A549 (cell line): ENCODE measurements at places on chromosomes 1 and 21.

- DNase-seq: no peak
These were observed 278.0 kb downstream of the HLX start for GRCh38 chr1:221157026-221157761.

- DNase-seq: no peak
These were observed 318.8 kb upstream of the FAM78B start for GRCh38 chr1:166485620-166486019.

DNA sequence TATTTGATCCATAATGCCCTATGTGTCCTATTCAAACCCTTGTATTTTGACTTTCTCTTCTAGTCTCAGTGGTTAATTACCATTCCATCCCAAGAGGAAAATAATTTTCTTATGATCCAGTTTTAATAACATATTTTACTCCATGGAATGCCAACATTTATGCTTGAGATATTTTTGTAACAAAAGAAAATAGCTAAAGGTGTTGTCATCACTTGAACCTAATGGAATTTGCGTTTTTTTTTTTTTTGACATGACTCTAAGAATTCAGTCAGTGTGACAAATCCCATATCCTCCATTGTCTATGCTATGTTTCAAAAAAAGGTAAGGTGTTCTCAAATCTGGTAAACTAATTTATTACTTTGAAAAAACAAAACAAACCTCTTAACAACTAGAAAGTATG lies 324.1 kb upstream of the ADAMTS5 start:
- DNase-seq: no peak

DNA sequence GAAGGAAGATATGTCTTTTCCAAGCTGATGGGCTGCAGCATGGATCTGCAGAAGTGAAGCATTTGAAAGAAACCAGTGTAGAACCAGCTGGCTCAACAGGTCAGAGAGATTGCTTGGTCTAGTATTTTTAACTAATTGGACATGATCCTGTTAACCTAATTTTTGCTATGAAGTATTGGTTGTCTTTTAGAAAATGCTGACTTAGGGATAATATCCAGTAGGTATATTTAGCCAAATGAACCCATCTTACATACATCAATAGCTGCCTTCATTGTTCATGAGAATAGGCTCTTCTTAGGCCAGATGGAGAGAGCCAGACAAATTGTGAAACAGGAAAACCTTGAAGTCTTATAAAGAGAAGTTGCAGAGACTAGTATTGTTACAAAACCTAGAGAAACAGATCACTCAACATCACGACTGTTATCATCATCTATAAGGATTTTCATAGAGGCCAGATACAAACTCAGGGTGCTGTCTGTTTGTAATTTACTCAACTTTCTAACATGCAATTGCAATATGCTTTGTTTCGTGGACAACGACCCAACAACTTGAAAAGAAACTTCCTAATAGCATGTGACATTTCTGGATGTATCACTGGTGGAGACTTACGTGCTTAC lies 148.2 kb downstream of the DISC1 start:
- no peak for DNase-seq

DNA sequence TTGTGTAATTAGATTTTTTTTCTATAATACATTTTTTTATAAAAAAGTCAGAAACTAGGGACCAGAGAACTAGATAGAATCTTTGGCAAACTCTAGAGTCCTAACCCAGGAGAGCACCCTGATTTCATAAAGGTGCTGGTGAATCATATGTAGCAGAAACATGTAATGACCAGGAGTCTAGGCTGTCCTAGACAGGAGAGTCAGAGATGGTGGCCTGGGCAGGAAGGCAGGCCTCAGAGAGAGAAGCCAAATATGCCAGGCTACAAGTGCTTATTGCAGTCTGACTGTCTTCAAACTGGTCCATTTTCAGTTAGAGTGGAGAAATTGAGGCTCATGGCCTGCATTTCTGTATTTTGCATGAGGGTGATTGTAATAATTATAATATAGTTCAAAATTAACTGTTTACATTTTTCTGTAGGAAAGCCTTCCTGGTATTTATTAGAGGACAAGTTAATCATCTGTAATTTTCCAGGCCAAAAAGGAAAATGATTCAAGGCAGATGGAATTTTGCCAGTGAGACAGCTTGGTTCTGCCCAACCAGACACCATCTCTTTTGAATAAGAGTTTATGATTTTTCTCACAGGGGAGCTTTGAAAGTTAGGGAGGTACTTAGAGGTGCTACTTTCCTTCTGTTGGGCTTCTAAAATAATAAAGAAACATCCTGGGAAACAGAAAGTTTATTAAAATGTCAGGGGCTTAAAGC lies 129.8 kb downstream of the S1PR1 start:
- no peak for DNase-seq

- DNase-seq: no peak
These were observed 41.6 kb downstream of the ABCA4 start for GRCh38 chr1:94079080-94079940.

DNA sequence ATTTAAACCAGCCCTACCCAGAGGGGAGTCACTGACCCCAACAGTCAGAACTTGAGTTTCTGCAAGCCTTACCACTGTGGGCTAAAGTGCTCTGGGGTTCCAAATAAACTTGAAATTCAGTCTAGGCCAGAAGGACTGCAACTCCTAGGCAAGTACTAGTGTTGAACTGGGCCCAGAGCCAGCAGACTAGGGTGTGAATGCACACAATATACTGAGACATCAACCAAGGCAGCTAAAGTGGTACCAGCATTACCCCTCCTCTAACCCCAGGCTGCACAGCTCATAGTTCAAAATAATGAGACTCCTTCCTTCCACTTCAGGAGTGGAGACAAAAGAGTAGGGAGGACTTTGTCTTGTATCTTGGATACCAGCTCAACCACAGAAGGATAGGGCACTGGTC lies 18.9 kb upstream of the IL20 start:
- no peak for DNase-seq

GRCh38 chr1:43317817-43318471 lies 17.2 kb downstream of the TIE1 start:
- DNase-seq: no peak

GRCh38 chr1:15158506-15159165 lies 5.1 kb downstream of the TMEM51 start:
- peak; percentile 68 for DNase-seq

GRCh38 chr1:213082420-213083111 lies 31.5 kb downstream of the RPS6KC1 start:
- no peak for DNase-seq

DNA sequence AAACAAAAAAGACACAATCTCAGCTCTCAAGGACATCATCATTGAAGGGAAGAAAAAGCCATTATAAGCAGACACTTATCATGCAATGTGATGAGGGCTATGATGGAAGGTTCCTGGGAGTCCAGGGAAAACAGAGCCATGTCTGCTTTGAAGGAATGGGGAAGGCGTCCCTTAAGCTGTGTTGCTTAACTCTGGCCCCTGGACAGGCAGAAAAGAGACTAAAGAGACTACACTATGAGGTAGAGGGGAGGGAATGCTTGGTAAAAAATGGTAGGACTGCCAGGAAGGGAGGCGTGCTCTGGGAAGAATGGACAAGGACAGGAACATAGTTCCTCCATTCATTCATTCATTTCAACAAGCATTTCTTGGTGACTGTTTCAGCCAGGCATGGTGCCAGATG lies 21.2 kb downstream of the ASAP3 start:
- no peak for DNase-seq

GRCh38 chr1:67777440-67777839 lies 55.8 kb downstream of the GNG12 start:
- DNase-seq: no peak

DNA sequence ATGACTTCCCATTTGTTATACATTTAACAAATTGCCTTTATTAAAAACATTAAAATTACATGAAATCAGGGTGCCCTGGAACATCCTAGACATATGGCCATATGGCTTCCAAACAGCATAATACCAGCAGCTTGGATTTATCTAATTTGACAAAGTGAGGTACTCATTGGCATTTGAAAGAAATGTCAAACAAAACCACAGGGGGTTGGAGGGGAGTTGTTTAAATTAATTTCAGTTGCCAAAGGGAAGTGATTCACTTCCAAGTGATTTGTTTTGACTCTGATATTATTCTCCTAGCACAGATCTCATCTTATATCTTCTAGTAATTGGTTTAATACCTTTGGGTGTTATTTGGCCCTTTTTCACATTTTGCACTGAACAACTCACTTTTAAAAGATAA lies 24.5 kb upstream of the POU2F1 start:
- DNase-seq: no peak

GRCh38 chr21:43372663-43373361 lies 54.1 kb downstream of the SIK1 start:
- DNase-seq: no peak

GRCh38 chr1:14345946-14346550 lies 252.4 kb upstream of the KAZN start:
- no peak for DNase-seq

DNA sequence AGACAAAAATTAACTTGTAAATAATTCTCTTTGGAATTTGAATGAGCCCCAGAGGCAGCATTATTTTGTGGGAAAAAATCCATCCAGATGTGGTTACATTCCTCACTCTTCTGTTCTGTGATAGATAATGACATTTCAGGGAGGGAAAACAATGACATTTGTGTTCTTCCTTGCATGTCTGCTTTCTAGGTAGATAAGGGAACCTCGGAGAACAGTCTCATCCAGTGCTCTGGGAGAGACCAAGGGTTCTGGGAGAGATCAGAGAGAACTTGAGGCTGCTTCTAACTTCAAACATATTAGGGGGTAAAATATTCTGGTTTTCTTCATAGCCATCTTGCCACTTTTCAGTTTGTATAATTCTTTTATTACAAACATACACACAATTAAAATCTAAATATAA lies 269.2 kb downstream of the NEGR1 start:
- no peak for DNase-seq

GRCh38 chr1:201905234-201905890 lies 16.7 kb downstream of the SHISA4 start:
- no peak for DNase-seq

GRCh38 chr1:24032981-24033380 lies 52.9 kb upstream of the SRSF10 start:
- DNase-seq: no peak

DNA sequence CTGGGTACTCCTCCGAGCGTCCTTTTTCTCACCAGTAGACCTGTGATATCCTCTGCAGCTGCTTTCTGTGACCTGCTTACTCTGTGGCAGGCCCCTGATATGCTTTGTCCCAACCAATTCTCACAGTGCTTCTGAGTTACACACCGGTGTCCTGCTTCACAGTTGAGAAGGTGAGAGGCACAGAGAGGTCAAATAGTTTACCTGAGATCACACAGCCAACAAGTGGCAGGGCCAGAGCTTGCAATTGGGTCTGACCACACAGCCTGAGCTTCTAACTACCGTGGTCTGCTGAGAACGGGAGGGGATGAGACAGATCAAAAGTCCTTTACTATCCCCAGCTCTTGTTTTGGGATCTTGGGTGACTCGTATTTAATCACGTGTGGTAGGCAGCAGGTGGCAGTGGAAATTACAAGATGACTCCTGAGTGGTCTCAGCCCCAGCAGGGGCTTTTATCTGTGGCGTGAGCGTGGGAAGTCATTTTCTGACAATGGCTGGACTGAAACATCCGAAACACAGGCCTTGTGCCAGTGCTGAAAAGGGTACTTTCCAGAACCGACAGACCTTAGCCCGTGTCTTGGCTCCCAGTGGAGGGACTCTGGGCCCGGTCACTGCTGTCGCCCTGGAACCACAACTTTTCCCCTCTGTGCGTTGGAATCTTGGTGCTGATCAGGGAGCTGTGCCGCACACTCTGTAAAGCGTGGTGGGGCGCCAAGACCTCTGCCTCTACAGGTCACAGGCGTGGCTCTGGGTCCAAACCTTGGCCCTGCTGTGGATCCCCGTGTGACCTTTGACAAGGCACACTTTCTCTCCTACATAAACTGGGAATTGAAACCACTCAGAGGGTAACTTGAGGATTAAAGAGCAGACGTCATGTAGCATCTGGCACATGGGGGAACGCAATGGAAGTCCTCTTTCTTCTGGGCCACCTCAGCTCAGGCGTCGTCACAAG lies 11.9 kb downstream of the THEMIS2 start:
- no peak for DNase-seq

- DNase-seq: peak; percentile 92
These were observed 58.4 kb upstream of the CXADR start for GRCh38 chr21:17454315-17455027.

DNA sequence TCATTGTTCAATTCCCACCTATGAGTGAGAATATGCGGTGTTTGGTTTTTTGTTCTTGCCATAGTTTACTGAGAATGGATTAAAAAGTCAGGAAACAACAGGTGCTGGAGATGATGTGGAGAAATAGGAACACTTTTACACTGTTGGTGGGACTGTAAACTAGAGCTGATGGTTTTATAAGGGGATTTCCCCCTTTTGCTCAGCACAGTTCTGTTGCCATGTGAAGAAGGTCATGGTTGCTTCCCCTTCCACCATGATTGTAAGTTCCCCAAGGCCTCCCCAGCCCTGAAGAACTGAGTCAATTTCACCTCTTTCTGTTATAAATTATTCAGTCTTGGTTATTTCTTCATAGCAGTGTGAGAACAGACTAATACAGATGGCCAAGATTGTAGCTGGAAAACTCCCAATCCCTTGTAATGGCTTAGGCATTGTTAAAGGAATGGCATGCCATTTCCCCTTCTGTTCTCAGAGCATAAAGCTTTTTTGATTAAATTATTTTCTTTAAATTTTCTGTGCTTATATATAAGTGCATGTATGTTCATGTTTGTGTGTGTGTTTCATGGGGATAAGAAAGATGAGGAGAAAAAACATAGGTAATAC lies 144.8 kb downstream of the BACH1 start:
- no peak for DNase-seq

DNA sequence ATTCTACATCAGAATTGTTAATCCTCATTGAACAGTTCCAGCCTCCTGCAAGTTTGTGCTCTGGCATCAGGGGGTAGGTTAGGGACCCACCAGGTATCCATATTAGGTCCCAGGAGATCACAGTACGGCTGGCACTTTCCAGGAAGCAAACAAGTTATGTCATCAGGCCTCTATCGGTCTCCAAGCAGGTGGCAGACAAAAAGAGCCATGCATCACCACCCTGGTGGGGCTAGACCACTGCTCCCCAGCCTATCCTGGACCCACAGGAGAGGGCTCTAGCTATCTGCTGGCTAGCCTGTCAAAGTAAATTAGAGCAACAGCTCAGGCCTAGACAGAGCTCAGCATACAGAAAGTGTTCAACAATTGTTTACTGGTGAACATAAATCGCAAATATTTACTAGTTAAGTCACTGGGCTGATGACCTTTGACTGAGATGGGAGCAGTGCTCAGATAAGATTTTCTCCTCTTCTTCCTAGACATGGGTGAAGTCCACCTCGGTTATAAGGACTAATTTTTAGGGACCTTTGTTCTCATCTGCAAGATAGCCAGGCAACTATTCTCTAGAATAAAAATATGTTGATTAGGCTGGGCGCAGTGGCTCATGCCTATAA lies 6.4 kb downstream of the NUAK2 start:
- DNase-seq: no peak

GRCh38 chr1:165344198-165344597 lies 12.3 kb downstream of the LMX1A start:
- no peak for DNase-seq

DNA sequence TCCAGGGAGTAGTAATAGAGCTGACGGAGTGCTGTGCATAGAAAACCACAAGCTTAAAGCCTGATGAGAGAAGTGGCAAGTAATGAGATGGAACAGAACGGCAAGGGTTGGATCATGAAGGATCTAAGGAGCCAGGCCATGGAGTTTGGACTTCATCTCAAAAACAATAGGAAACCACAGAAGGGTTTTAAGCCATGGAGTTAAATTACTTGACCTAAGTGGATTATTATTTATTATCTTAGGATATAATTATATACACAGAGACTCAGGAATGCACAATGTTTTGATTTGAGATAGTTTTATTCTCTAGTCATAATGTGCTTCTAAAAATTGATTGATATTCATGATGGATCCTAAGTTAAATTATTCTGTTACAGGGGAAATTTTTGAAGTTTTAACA lies 242.4 kb downstream of the PLPP3 start:
- DNase-seq: no peak

- no peak for DNase-seq
These were observed 5.5 kb downstream of the PRDX6 start for GRCh38 chr1:173482683-173483082.
